ENCODE measurements at places on chromosomes 1 and 21.

GRCh38 chr1:198647055-198647454 is 8.2 kb downstream of the PTPRC start:
- no peak for DNase-seq

DNA sequence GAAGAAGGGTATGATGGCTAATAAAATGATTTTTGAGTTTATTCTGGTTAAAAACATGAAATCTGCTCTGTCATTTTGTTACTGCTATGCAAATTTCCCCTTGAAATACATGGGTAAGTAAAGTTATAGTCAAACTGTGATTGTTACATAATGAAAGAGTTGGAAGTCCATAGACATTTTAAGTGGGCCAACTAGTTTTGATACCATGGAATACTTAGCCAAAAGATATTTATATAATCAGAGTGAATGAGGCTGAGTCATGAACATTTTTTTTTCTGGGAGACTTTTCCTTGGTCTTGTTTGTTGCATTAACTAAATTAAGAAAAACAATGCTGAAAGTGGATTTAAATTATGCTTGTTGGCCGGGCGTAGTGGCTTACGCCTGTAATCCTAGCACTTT is 58.2 kb upstream of the MPC2 start:
- no peak for DNase-seq

DNA sequence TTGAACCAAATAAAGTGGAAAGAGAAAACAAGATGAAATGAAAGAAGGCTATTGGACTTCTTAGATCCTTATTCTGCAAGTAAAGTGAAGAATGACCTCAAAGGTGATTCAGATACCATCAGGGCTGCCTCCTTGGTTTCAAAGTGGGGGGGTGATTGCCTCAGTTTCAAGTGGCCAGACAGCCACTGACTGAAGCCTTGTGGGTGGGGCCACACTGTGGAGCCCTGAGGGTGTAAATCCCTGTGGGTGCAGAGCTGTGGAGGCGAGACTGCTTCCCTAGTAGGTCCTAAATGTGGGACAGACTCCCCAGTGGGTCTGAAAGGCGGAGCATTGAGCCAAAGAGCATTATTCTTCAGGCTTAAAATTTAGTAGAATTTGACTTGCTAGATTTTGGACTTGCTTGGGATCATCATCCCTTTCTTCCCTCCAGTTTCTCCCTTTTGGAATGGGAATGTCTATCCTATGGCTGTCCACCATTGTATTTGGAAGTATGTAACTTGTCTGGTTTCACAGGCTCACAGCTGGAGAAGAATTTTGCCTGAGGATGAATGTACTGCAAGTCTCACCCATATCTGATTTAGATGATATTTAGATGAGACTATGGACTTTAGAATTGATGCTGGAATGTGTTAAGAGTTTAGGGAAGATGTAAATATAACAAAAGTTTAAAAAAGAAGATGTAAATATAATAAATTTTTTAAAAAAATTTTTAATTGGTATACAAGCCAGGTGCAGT is 71.6 kb upstream of the SOX13 start:
- no peak for DNase-seq

- DNase-seq = no peak
Observed at GRCh38 chr1:161330346-161330745, 16.2 kb downstream of the SDHC start.

- no peak for DNase-seq
Observed at GRCh38 chr1:99173900-99174299, 90.4 kb upstream of the PLPPR4 start.

- no peak for DNase-seq
Observed at GRCh38 chr21:25215698-25216384, 391.4 kb downstream of the MRPL39 start.

- DNase-seq = no peak
Observed at GRCh38 chr1:97570691-97571090, 350.1 kb downstream of the DPYD start.

GRCh38 chr1:110408488-110408887 is 994 bp upstream of the LAMTOR5 start:
- DNase-seq = no peak

DNA sequence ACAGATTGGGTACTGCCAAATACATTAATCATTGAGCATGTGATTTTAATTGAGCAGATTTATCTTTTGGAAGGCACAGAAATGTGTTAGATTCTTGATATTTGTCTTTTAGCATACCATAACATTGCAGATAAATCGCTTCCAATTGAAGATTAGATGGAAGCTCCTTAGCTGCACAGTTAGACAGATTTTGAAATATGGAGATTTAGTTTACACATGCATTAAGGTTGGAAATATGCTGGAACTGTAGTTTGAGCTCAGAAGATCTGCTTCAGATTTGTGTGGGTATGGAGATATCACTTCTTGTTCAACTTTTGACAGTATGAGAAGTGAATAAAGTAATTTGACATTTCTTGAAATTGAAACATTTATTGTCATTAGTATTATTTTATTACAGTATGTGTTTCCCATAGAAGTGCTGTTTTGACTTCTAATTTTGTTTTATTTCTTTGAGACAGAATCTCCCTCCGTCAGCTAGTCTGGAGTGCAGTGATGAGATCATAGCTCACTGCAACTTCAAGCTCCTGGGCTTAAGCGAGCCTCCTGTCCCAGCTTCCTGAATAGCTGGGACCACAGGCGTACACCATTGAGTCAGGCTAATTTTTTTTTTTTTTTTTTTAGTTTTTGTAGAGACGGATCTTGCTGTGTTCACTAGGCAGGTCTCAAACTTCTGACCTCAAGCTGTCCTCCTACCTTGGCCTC is 29.1 kb downstream of the THRAP3 start:
- no peak for DNase-seq

DNA sequence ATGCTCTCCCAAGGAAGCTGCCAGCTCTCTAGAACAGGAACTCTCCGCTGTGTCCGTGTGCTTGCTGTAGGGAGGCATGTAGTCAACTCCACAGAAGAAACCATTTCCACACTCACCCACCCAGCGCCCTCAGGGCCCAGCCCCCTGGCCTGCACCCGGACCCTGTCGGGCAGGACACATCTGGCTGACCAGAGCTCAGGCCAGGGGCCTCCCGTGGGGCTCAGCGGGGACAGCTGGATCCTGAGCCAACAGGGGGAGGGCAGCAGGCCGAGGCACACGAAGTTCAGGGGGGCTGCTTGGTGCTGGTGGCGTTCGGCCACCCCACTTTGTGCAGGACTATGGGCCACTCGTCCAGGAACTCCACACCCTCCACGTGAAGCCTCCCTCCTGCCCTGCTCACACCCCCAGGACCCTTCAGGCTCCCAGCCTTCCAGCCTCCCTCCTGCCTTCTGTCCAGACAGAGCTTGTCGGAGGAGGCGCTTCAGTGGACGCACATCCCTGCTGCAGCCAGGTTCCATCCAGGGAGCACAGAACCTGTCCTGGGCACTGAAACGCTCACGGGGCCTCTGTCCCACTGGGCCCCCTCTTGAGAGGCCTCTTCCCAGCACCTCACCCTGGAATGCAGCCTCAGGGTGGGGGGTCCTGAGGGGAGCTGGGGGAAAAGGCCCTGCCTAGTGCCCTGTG is 15.0 kb upstream of the FAAP20 start:
- no peak for DNase-seq

DNA sequence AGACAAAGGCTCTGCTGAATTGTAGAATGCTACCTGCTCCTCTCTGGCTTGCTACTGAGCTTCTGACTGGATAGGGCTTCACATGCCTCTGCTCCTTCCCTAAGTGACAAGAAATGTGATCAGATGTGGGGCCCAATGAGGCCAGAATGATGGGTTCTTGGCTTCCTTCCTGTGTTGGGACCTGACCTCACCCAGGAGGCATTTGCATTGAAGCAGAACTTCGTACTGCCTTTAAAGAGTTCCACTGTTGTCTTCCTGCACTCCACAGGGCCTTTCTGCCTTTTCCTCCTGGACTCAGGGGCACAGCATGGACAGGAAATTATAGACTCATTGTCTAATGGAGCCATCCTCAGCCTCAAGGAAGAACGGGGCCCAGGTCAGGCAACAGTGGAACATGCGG is 14.3 kb downstream of the ZNF670 start:
- no peak for DNase-seq

GRCh38 chr1:79874289-79874688 is 867.8 kb upstream of the ADGRL4 start:
- no peak for DNase-seq

DNA sequence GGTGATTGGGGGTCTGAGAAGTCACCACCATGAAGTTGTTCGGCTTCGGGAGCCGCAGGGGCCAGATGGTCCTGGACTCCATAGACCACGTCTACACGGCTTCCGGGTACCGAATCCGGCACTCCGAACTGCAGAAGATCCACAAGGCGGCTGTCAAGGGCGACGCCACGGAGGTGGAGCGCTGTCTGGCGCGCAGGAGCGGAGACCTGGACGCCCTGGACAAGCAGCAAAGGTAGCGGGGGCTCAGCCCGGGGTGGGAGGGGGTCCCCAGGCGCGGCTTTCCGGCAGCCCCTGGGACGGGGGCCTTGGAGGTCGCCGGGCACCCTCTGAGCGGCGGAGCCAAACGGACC is 146.5 kb downstream of the LIPI start:
- peak; percentile 62 for DNase-seq

- no peak for DNase-seq
Observed at GRCh38 chr1:54547601-54548388, at the start of gene ACOT11. Gene ACOT11 (plus strand): TSS chr1:54548228. CDS start chr1:54548310, 82 bp downstream.

GRCh38 chr21:38793926-38794713 is 11.6 kb upstream of the ETS2 start:
- DNase-seq = no peak

DNA sequence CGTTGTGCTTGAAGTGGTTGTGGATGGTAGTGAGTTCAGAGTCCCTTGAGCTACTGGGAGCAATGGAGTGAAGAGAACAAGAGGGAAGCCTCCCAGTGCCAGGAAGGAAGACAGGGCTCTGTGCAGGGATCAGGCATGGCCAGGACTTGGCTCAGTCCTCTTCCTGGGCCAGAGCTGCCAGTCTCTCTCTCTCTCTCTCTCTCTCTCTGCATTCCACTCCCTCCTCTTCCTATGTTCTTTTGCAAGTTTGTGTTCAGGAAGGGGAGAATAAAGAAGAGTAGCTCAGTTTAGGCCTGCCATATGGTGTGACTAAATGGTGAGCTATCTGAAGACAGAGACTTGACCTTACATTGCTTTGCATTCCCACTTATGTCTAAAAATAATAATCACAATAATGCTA is 20.5 kb upstream of the RPTN start:
- DNase-seq = no peak

DNA sequence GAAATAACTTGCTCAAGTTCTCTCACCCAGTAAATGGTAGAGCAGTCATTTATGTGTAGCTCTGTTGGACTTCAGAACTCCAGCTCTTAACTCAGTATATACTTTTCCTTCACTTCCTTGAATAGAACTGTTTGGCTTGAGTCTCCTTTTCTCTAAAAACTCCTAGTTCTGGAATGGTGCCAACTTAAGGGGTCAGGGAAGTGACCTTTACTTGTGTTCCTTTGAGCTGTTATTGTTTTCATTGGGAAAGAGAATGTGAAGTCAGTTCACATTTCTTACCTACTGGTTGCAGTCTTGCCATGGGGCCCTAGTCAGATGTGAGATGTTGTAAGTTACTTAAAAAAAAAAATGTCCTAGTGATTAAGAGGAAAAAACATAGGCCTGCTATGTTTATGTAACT is 77.0 kb upstream of the MACF1 start:
- DNase-seq = no peak

- DNase-seq = no peak
Observed at GRCh38 chr1:94642617-94643321, 101.2 kb upstream of the F3 start.

GRCh38 chr1:157044326-157044725 is 1.2 kb downstream of the ARHGEF11 start:
- no peak for DNase-seq

- DNase-seq = no peak
Observed at GRCh38 chr1:31447210-31447609, 34.2 kb downstream of the SERINC2 start.

DNA sequence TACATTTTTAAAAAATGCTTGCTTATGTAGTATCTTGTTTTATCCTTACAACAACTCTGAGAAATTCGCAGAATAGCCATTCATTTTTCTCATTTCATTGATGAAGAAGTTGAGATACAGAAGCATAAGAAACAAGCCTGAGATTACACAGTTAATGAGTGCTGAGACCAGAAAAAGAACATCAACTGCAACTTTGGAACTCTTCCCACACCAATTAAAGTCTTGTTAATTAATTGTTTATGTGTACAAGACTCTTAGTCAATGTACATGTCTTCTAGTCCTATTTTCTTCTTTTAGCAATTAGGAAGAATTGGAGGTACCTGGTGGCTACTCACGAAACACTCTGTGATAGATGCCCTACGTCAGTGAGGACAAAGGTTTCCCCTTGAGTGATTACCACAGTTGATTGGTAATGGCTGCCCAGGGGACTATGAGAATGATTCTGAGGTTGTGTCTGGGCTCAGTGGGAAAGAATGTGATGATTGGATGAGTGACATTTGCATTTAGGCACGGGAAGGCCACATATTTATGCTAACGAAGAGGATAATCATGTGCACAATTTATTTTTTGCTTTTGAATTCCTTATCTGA is 187.4 kb upstream of the KCNK2 start:
- DNase-seq = no peak

DNA sequence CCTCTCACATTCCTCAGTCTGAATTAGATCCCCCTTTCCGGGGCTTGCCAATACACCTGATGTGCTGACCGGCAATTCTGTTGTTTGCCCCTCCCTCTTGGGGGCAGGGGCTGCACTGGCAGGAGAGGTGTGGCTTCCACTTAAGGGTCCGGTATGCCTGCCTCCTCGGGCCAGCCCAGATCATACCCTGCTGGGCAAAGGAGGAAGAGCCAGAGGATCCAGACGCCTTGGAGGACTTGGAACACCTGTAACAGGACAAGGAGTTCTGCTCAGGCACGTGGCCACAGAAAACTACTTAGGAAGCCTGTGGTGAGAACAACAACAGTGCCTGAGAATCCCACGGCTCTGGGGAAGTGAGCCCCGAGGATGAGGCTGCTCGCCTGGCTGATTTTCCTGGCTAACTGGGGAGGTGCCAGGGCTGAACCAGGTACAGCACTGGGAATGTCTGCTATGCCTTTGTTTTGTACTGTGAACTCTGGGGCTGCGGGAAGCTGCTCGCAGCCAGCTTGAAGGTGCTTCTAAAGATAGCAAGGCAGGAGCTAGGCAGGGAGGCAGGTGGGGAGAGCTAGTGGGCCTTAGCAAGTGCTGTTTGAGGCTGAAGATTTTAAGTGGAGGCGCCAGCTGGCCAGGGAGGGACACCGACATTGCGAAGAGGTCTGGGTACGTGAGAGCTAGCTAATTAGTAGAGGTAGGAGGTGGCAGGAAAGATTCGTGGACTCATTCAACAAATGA is at the start of gene SMPDL3B:
Gene SMPDL3B (plus strand): TSS at position 183 of the 732 bp plus-strand sequence. CDS start 184 bp downstream, at position 367.
- no peak for DNase-seq

GRCh38 chr1:151934048-151934493 is 24.8 kb upstream of the THEM4 start:
- no peak for DNase-seq

GRCh38 chr1:54811066-54811465 is 9.9 kb upstream of the TTC22 start:
- DNase-seq = no peak

- DNase-seq = no peak
Observed at GRCh38 chr1:10838541-10838940, 42.1 kb upstream of the CASZ1 start.

GRCh38 chr21:25568246-25568645 is 39.0 kb downstream of the MRPL39 start:
- no peak for DNase-seq
